ENCODE measurements at places on chromosomes 13 and 19.

- no peak for DNase-seq
Observed at GRCh38 chr13:110944121-110944967, 29.5 kb upstream of the ANKRD10 start.

GRCh38 chr13:97212601-97213040 is 9.5 kb upstream of the MBNL2 start:
- DNase-seq, result no peak

DNA sequence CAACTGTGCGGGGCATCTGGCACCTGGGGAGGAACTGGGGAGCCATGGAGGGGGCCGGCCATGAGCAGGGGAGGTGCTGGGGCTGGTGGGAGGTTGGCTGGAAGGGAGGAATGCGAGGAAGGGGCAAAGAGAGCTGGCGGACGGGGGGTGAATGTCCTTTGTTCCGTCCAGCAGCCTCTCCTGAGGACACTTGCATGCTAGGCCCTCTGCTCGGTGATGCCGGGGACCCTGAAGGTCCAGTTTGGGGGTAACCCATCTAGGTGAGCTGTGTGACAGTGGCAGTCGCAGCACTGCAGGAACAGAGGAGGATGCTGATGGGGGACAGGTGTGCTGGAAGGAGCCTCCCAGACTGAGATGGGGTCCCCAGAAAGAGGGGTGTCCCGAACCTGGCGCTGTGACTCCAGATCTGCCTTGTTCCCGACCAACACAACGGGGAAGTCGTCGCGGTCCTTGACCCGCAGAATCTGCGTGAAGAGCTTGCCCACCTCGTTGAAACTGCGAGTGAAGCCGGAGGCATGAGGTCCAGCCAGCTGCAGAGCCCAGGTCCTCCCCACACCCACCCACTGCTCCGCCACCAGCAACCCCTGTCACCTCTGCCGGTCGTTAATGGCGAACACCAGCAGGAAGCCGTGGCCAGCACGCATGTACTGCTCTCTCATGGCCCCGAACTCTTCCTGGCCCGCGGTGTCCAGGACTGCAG is 3.6 kb downstream of the RRAS start:
- no peak for DNase-seq

DNA sequence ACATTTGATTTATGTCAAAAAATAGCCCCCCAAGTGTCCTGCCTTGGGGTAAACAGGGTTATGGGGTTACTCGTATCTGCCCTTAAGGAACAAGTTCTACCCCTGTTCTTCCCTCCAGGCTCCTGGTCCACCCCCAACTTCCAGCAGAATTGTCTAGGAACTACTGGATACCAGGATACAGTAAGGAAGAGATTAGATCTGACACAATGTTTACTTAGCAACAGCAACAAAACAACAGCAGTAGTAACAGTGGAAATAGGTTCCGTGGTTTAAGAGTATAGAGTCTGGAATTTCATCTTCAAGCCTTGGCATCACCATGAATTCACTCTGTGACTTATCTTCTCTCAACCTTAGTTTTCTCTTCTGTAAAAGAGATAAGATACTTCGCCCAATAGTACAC is 1.7 kb upstream of the FAM98C start:
- DNase-seq, result no peak

- DNase-seq, result no peak
Observed at GRCh38 chr13:35765941-35766340, 289.5 kb upstream of the MAB21L1 start.

GRCh38 chr13:66950666-66951065 is 279.5 kb downstream of the PCDH9 start:
- DNase-seq, result peak; percentile 78

DNA sequence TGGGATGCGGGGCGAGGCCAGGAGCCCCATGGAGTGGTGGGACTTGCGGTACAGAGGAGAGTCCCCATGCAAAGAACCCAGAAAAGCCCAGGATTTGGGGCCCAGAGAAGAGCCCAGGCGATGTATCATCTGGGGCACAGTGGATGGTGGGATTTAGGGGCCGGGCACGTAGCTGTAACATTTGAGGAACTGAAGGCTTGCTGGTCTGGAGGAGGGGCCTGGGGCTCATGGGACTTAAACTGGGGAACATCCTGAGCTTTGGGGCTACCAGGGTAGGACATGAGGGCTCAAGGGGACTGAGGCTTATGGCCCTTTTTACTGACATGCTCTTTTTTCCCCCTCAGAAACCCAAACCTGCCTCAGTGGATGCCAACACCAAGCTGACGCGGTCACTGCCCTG is 13.5 kb downstream of the MED25 start:
- DNase-seq, result no peak

DNA sequence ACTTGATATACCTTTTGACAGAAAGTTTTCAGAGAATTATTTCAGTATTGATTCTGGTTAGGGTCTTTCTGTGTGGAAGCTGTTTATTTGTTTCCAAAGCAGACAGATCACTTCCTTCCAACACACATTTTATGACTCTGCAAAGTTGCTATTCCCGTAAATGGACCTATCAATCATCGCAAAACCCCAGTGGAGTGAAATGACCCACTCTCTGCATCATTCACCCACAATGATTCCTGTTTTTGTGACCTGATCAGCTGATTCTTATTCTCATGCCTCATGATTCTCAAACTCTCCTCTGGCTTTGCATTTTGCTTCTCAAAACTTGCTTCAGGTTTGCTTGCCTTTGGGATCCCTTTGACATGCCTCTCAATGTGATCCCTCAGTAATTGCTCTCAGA is 453.7 kb downstream of the PCDH17 start:
- no peak for DNase-seq

GRCh38 chr13:40969169-40969901 is 49.8 kb downstream of the ELF1 start:
- no peak for DNase-seq

GRCh38 chr13:77714119-77714755 is 16.8 kb downstream of the SLAIN1 start:
- DNase-seq, result no peak

DNA sequence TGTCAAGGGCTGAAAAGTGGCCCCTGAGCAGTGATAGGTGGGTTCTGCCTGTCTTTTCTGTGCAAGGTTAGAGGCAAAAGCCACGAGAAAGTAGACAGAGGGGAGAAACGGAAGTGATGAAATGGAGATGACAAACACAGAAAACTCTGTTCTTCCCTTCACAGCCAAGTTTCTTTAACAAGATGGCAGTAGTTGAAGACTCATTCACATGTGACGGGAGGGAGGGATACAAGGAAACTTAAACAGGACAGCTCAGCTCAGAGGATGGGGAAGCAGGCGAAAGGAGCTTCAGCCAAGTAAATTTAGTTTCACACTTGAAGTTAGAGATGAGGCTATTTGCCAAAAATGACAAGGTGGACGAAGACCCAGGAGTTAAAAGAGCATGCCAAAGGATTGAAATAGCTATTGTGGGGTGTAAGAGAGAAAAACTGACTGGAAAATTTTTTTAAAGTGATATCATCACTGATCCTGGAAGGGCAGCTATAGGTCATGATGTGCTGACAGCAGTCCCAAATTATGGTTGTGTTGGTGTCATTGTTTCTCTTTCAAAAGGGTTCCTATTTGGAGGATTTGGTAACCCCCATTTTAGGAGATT is 347.9 kb downstream of the EFNB2 start:
- DNase-seq, result no peak

DNA sequence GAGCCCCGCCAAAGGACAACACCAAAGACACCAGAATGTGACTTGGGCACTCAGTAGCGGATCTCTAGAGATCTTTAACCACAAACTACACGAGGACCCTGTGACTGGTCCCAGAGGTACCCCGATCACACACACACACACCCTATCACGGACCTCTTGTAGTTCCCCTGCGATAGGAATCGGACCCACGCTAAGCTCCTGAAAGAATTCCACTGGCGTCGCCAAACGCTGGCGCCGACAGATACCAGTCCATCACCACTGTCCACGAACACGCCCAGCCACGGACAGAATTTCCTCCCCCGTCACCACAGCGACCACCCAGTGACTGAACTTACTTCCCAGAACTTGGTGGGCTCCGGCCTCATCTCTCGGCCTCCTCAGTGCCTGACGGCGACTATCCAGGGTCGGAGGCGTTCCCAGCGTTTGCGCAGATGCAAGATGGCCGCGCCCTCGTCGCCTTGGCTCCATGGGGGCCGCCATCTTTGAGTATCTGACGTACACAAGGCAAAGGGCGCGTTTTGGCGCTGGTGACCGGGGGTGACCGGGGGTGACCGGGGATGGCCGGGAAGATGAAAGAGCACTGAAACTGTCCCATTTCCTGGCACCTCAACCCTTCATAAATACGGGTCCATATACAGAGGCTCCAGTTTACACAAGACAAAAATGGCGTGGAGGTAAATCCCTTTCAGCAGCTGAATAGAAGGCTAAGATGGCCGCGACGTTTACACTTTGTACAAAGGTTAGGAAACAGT is at the start of gene ZNF615:
ZNF615 (minus strand) TSS at position 406 of the 752 bp plus-strand sequence. CDS start 4,500 bp downstream, outside the sequence.
- peak; percentile 87 for DNase-seq

- no peak for DNase-seq
Observed at GRCh38 chr13:110055089-110055488, 251.9 kb downstream of the COL4A1 start.

DNA sequence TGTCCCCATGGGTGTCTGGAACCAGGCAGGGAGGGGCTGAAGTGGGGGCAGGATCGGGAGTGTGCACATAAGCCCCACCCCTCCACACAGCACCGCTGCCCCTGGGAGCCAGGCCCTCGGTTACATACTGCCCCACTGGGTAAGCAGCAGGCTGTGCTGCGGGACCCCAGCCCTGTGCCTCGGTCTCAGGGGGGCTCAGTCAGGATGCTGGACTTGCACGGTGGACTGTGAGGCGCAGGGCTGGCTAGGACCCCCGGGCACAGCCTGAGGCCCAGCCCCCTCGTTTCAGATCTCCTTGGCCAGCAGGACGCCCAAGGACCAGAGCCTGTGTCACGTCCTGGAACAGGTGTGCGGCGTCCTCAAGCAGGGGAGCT is 16.3 kb downstream of the MPND start:
- DNase-seq, result no peak

DNA sequence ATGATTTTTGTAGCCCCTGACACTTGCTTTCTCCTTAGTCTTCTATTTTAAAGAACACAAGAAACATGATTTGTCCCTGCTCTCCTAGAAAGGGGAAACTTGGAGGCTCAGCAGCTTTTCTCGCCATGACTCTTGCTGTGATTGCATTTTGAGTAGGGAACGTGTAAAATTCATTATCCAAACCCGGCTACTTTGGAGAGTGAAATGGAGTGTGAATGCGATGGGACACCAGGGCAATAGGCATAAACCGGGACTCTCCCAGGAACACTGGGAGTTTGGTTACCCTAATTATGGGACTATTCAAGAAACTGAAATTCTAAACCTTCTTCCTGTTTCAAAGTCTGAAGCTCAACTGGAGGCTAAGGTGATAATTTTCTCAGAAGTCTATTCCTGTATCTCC is 181.7 kb upstream of the RFC3 start:
- DNase-seq, result no peak

- DNase-seq, result no peak
Observed at GRCh38 chr19:55594996-55595545, 4.2 kb downstream of the FIZ1 start.

DNA sequence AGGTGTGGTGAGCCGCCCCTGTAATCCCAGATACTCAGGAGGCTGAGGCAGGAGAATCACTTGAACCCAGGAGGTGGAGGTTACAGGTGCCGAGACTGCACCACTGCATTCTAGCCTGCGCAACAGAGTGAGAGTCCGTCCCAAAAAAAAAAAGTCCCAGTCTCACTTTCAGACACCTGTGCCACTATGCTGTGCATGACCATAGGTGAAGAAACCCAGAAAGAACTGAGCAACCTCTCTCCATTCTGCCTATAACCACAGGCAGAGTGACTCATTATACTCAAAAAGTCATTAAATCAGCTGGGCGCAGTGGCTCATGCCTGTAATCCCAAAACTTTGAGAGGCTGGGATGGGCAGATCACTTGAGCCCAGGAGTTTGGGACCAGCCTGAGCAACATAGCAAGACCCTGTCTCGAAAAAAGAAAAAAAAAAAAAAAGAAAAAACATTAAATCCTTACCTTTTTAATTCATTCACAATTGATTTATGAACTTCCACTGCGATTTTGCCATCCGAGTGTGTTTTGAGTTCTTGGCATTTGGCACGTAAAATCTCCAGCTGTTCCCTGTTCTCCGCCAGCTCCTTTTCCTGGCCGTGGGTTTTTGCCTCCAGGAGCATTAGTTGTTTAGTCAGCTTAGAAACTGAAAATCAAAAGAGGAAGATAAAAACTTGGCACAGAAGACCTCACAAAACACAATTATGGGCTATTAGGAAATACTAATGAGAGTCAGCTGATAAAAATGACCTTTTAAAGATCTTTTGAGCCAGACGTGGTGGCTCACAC is 45.5 kb upstream of the SLC7A9 start:
- no peak for DNase-seq

DNA sequence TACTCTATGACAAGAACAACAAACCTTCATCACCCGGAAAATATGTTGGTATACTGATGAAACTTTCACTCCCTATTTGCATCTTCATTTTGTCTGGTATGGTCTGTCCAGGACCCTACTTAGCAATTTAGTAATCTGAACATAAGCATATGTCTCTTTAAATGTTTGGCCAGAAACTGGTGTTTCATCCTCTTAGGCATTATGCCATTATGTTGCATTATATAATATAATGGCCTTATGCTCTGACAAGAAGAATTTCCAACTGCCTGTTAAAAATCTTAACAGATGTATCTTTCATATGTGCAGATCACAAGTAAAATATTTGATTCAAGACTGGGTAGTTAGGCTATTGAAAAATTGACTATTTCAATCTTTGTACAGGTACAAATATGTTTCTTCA is 610.6 kb upstream of the PRR20A start:
- DNase-seq, result no peak

DNA sequence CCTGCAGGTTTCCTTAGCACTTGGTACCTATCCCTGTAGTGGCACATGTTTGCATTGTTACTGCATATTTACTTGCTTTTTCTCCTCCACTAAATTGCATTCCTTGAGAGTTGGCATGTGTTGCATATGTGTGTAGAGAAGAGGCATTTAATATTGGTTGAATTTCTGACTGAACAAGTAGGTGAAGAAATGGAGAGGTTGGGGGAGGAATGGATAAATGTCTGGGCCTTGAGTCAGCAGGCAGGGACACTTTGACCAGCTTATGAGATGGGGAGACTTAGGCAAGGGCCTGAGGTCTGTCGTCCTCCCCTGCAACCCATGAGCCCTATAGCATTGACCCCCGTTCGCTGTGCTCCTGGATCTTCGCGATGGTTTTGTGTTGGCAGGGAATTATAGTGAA is 2.0 kb upstream of the GPR18 start:
- no peak for DNase-seq

- DNase-seq, result no peak
Observed at GRCh38 chr19:2615782-2616181, 86.7 kb downstream of the GNG7 start.

GRCh38 chr13:112991609-112992008 is 22.6 kb downstream of the MCF2L start:
- no peak for DNase-seq

- DNase-seq, result no peak
Observed at GRCh38 chr19:49999371-50000010, 25.7 kb downstream of the VRK3 start.

Measured in NCI-H2171 (cell line).